IMR-90 (cell line): ENCODE measurements at places on chromosomes 5 and 9. TPM values are rescaled to one million over a fixed set of nuclear protein-coding genes. Genes with fewer than 3 reads are reported as not detected.

DNA sequence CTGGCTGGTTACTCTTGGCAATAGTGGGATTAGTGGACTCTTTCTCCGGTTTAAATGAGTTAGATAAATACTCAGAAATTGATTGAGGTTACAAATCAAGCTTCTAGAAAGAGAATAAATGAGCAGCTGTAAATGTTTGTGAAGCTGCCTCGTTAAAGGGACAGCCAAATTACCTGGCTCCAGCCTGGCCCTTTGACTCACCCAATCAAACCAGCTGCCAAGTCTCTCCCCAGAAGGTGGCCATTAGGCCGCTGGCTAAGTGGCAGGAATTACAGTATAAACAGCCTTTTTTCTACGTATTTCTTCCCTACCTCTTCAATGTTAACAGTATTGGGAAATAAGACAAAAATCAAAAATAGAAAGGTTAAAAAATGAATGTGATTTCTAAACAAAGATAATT, 46.0 kb upstream of the SRFBP1 start:
- no peak overlapping the region for H3K4me3 ChIP-seq
- no peaks in the 10 kb centered on the region for H3K36me3 ChIP-seq
- no peak for DNase-seq
- H3K27ac ChIP-seq = no peak overlapping the region

Gene EQTN
- total RNA-seq = not detected in 2 replicates

DNA sequence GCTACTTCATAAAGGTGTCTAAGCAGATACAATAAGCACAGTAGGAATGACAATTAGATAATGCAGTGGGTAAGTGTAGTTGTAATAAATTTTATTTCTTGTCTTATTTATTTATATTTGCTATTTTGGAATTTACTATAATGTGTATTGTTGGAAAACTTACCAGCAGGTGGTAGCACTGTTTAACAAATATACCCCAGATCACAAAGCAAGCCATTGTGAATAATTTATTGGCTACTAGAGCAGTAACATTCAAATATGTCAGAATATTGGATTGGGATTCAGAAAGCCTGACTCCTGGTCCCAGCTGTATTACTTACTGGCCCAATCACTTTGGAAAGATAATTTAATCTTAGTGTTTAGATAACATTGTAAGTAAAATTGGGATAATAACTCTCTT, 78.0 kb downstream of the ISOC1 start:
- no peaks in the 10 kb centered on the region for H3K36me3 ChIP-seq
- no peaks in the 10 kb centered on the region for H3K27me3 ChIP-seq

DNA sequence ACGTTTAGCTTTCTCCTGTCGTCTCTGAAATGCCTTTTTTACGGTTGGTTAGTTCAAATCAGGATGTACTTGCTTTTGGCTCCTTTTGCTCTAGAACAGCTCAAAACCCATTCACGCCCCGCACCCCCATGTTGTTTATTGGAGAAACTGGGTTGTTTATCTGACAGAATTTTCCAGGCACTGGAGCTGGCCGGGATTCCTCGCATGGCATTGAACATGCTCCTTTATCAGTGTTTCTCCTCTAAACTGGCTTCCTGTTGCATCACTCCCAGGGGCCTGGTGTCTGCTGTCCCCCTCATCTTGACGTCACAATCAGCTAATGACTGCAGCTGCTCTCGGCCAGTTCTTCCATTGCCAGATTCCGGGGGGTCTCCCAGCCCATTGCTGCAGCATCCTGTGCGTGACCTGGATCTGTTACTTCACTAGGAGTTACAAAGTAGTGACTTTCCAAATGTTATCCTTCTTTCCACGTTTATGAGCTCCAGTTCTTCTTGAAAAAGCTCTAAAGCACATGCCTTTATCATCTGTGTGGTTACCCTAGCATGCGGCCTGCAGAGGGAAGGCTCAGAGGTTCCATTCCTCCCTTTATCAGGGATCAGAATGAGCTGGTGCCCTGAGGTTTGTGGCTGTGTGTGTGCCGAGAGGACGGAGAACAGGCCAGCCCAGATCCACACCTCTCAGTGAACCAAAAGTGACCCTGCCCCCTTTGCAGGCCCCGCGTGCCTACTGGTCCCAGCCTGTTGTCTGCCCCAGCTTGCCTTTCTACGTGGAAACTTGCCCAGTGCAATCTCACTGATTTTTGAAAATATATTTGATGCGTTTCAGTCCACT, 27.5 kb downstream of the FAM163B start:
- H3K27ac ChIP-seq = peak overlapping the region; percentile 22; the same call in 1 of the 2 replicates
- DNase-seq = peak; percentile 75
- H3K4me1 ChIP-seq = peaks cover 4% of the 10 kb centered on the region; the same call in 1 of the 2 replicates
- no peak overlapping the region for H3K4me3 ChIP-seq
- no peaks in the 10 kb centered on the region for H3K36me3 ChIP-seq

- no peak for DNase-seq
- no peak overlapping the region for H3K4me3 ChIP-seq
- no peak overlapping the region; the same call in 1 of the 2 replicates for H3K27ac ChIP-seq
- H3K36me3 ChIP-seq = peaks cover 6% of the 10 kb centered on the region; the same call in 1 of the 2 replicates
- no peaks in the 10 kb centered on the region for H3K27me3 ChIP-seq
Observed at GRCh38 chr9:125649826-125650225, 57.2 kb downstream of the MAPKAP1 start.

GRCh38 chr5:75457161-75457560, 54.3 kb downstream of the CERT1 start:
- no peaks in the 10 kb centered on the region for H3K27me3 ChIP-seq
- no peak overlapping the region for H3K4me3 ChIP-seq
- H3K27ac ChIP-seq = no peak overlapping the region

Gene MSX2
- 1.9 and 2.2 TPM in 2 replicates for total RNA-seq

- no peak overlapping the region for H3K4me3 ChIP-seq
- H3K27me3 ChIP-seq = no peaks in the 10 kb centered on the region; the same call in 1 of the 2 replicates
- no peak overlapping the region for H3K27ac ChIP-seq
- peak; percentile 84 for DNase-seq
Observed at GRCh38 chr5:90983148-90983547, 400.0 kb downstream of the ARRDC3 start.
